Mesendoderm (in vitro differentiated cells): ENCODE measurements at places on chromosomes 12 and 14.

DNA sequence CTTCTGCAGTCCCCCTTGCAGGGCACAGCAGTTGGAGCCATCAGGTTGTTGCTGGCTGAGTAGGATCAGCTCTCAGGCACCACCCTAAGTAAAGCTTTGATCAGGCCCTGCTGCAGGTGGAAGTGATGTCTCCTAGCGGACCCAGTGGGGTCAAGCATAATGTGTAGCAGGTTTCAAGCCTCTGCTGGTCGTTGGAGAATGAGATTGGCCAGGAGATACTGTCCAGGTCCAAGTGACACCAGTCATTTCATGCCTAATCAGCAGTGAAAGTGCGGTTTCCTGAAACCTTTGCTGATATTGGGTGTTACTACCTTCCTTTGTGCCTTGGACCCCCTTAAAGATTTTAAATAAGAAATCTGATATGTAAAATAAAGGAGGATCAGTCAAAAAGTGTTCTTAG, 72.6 kb downstream of the SUSD6 start:
- no peak for DNase-seq

GRCh38 chr12:57157588-57158173, 10.3 kb upstream of the LRP1-AS start:
- DNase-seq = no peak

DNA sequence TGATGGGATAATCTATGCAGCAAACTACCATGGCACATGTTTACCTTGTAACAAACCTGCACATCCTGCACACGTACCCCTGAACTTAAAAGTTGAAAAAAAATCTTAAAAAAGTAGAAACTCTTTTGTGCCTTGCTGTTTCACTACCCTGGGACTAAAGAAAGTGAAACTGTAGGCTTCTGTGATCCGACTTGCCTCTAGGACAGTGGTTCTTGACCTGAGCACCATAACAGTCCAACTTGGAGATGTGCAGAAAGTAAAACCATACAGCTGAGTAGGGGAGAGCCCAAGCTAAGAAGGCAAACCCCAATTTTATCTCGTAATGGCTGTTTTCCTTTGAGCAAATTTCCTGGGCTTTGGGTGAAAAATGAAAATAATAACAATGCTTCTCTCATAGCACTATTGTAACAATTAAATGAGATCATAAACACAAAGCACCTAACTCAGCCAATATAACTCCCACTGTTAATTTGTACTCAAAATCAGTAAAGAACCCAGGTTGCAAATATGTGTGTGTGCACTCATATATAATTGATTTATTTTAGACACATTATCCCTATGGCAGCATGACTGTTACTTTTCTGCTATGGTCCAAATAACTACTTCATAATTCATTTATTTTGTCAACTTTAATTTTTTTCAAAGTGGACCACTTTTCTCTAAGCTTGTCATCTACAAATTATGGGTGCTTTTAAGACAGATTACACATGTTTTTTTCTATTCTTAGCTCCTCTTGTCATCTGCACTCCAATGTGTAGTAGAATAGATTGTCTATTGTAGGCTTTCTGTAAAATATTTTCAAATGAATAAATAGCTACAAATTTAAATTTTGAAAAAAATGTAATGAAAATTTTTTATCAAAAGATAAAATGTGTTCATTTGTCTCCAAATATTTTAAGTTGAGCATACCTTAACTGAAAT, 334.9 kb downstream of the BTG1 start:
- DNase-seq = no peak

DNA sequence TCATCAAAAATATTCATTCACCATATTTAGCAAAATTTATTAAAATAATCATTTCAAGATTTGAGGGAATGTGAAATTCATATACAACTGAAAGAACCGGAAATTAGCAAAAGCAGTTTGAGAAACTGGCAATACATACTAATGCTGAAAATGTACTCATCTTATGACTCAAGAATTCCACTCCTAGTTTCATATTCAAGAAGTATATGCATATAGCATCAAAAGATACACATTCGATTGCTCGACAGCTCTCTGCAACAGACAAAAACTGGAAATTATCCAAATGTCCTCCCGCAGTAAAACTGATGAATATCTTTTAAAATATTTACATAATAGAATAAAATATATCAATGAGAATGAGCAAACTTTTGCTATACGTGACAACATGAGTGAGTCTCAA, 189.2 kb upstream of the MGAT4C start:
- no peak for DNase-seq

DNA sequence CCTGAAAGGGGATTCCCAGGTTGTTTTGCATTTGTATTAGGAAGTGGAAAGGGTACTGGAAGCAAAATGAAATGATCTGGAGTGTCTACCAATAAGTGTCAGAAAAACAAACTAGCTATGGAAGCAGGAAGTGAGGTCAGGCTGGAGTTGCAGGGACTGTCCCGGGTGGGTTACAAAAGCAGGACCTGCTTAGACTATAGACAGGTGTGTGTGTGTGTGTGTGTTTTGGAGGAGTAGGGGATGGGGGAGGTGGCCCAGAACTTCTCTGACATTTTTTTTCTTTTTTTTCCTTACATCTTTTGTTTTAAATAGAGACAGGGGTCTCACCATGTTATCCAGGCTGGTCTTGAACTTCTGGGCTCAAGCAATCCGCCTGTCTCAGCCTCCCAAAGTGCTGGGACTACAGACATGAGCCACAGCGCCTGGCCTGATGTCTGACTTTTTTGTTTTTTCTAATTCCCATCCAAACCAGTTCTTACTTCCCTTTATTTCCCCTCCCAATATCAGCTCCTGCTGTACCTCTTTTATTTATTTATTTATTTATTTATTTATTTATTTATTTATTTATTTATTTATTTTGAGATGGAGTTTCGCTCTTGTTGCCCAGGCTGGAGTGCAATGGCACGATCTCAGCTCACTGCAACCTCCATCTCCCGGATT, 512 bp upstream of the RND1 start:
- DNase-seq = no peak
